ENCODE measurements at places on chromosomes 11 and 22.

GRCh38 chr22:41868556-41868955, 35.7 kb downstream of the SREBF2 start:
- DNase-seq = no peak

DNA sequence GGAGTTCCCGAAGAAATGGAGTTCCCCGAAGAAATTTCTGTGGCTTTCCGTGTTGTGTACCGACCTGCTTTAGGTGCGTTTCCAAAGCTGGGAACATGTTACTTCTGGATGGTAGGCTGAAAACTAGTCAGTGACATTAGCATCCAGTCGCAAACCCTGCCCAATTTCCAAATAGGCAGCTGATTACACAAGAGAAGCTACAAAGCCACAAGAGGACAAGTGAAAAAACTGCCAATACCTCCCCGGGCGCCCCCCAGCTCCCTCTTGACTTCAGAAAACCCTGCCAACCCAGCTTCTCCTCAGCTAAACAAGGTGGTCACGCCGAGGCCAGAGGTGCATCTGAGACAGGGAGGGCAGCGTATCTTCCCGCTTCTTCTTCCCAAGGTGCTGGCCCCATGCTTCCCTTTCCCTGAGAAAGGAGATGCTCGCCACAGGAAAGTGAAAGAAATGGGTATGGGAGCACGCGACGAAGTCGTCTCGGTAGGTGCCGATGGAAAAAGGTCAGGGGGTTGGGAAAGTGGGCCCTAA, 551 bp downstream of the AGBL2 start:
- DNase-seq = no peak

GRCh38 chr11:69509381-69509780, 27.9 kb downstream of the LINC01488 start:
- DNase-seq = no peak

GRCh38 chr22:39997939-39998726, 3.4 kb downstream of the FAM83F start:
- DNase-seq = no peak

DNA sequence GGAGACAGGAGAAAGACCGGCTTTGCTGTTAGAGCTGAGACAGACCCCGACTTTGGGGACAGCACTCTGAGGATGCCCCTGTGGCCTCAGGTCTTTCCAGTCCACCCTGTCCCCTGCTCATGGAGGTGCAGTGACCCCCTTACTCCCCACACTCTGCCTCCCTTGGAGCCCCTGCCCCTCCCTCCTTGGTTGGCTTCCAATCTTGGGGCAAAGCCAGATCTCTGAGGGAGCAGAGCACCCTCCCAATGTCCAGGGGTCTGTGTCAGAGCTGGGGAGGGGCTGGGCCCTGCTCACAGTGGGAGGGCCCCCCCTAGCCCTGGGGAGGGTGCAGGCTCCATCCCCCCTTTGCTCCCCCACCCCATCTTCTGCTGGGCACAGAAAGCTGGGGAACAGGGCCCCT, 50.0 kb downstream of the IGLL1 start:
- no peak for DNase-seq

- DNase-seq = no peak
Measured at GRCh38 chr22:49357661-49358440, 469.8 kb downstream of the BRD1 start.

GRCh38 chr11:27213232-27213660, 149.8 kb downstream of the CCDC34 start:
- DNase-seq = no peak

DNA sequence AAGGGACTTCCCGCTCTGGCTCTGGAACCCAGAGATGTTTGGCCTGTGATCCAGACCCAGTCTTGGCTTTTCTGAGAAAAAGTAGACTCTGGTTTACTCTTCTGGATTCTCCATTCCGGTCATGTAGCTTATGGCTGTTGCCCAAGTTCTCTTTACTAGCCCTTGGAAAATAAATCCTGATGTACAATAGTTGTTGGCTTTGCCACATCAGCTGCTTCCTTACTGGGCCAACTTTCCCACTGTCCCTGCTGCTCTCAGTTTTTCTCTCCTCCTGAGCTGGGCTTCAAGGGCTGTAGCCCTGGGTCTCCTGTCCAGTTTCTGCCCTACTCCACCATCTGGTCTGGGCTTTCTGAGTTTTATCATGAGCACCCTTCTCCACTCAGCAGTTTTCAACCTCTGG, 12.5 kb downstream of the PATZ1 start:
- DNase-seq = no peak

DNA sequence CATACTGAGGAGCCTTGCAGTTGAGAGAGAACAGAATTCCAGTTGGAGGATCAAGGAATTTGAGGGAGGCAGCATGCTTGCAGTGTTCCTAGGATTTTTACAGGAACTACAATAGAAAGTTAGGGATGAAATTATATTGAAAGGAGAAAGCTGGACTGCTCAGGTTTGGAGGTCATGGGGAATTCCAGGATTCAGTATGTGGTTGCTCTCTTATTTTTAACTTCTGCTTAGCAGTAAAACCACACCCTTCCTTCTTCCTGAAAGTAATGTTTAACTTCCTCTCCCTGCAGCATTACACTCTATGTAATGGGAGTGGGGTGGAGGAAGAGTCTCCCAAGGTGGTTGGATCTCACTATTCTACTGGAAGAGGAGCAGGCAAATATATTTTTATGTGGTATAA, 31.3 kb downstream of the CTNND1 start:
- DNase-seq = peak; percentile 30

- peak; percentile 12 for DNase-seq
Measured at GRCh38 chr11:107741044-107741823, 29.4 kb upstream of the SLN start.

GRCh38 chr22:44023404-44024287, 456 bp upstream of the PARVB start:
- DNase-seq = peak; percentile 42

DNA sequence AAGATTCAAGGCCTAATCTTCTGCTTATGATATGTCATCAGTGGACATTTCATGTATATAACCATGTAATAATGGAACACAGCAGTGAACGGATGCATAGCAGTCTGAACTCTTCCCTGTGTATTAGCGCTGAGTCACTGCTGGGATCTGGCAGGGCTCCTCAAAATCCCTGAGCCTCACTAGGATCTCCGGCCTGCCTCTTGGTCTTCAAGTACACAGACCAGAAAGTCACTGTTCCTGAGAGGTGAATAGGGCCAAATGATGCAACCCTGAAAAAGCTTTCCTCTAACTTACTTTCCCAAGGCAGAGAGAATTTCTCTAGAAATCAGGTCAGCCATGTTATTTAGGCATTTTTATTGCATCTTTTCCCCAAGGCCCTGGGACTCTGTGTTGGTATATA, 35.0 kb downstream of the POU2AF1 start:
- no peak for DNase-seq

- no peak for DNase-seq
Measured at GRCh38 chr22:44088976-44089570, 65.0 kb downstream of the PARVB start.

DNA sequence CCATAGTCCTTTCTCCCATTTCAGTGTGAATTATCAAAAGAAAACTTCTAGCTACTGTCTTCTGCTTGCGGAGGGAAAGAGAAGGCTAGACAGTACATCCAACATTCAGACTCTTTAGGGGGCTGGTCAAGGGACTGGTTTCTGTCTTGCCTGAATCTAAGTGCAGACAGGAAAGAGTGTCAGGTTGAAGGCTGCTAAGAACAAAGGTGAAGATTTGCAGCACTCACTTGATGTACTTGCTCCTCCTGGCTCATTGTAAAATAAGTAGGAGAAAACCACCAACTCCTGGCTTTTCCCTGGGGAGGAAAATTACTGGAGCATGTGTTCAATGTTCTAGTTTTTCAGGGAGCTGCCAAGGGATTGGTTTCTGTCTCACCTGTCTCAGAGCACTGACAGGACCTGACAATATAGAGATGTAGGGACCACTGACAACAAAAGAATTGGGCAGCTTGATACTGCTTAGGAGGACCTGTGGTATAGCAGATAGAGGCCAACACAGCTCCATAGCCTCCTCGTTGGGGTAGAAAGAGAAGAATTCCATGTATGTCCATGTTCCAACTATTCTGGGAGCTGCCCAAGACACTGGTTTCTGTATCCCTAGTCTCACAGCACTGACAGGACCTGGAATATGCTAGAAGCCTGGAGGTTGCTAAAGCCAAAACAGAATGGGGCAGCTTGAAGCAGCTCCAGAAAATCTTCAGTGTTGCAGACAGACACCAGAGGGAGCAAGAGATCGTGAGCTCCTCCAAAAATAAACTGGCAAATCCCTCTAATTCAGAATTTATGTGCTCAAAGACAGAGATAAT, 39.7 kb upstream of the MMP12 start:
- no peak for DNase-seq

DNA sequence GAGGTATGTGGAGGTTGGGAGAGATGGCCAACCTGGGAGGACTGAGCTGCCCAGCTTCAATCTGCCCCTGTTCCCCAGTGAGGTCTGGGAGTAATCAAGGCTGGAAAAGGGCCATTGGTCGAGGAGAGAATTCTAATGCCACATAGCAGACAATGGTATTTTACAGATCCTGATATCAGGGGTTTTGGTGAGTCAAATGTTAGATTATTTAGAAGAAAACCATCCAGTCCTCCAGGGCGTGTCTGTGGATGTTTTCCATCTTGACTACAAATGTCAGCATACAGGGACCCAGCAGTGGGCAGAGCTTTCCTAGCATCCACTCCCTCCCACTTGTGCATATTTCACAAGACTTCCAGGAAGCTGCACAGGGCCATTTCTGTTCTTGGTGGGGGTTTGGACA, 107.9 kb downstream of the SCN3B start:
- DNase-seq = no peak

- DNase-seq = no peak
Measured at GRCh38 chr11:116689413-116690127, 83.2 kb downstream of the BUD13 start.

DNA sequence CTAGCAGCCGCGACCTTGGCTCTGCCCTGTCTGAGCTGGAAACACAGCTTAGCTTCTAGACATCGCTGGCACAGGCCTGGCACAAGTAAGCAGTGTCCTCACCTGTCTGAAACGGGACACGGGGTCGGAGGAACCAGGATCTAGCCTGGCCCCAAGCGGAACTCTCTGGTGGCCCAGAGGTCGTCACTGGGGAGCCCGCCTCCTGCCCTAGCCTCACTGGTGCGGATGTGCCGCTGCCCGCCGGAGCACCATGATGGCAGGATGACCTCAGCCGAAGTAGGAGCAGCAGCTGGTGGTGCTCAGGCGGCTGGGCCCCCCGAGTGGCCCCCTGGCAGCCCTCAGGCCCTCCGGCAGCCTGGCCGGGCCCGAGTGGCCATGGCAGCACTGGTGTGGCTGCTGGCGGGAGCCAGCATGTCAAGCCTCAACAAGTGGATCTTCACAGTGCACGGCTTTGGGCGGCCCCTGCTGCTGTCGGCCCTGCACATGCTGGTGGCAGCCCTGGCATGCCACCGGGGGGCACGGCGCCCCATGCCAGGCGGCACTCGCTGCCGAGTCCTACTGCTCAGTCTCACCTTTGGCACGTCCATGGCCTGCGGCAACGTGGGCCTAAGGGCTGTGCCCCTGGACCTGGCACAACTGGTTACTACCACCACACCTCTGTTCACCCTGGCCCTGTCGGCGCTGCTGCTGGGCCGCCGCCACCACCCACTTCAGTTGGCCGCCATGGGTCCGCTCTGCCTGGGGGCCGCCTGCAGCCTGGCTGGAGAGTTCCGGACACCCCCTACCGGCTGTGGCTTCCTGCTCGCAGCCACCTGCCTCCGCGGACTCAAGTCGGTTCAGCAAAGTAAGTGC, 871 bp downstream of the SLC35E4 start:
- no peak for DNase-seq

DNA sequence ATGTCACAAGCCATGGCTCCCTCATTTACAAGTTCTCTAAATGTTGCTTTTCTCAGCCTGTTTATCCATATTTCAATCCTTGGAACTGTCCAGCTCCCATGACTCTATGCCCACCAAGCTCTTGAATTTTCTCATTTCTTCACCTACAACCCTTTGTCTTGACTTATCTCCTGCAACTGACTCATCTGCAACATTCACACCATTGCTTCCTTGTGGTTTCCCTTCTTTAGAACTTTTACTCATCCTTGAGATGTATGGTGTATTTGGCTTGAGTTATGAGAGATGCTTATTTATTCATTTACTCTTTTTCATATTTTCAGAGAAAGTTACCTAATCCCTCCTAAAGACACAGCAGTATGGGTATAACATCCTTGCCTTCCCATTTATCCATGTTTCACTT, 18.8 kb downstream of the TRIM34 start:
- no peak for DNase-seq

DNA sequence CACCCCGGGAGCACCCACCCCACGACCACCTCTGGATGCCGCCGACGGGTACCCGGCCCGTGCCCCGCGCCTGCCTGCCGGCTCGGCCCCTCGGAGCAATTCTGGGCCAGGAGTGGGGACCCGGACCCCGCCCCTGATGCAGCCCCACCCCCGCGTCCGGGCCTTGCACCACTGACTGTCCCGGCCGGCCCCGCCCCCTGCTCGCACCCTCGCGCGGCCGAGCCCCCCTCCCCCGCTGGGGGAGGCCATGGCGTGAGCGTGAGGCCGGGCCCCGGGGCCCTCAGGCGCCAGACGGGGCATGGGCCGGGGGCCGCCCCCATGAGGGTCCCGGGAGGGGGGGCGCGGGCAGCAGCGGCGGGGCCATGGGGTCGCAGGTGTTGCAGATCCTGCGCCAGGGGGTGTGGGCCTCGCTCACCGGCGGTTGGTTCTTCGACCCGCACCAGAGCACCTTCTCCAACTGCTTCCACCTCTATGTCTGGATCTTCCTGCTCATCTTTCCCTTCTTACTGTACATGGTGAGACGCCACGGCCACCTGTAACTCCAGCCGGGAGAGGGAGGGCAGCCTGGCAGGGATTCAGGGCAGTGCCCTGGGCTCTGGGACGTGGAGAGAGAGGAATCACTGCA, 486 bp downstream of the PCNX3 start:
- no peak for DNase-seq

DNA sequence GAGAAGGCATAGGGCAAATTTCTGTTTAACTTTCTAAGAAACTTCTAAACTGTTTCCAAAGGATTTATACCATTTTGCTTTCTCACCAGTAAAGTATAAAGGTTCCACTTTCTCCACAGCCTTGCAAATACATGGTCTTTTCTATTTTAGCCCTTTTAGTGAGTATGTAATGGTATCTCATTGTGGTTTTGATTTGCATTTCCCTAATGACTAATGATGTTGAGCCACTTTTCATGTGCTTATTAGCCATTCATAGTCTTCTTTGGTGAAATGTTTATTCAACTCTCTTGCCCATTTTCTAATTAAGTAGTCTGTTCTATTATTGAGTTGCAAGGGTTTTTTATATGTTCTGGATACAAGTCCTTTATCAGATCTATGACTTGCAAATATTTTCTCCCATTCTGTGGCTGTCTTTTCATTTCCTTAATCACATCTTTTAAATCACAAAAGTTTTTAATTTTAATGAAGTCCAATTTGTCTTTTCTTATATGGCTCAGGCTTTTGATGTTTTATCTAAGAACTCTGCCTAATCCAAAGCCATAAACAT, 83.8 kb upstream of the KCNQ1OT1 start:
- DNase-seq = no peak

DNA sequence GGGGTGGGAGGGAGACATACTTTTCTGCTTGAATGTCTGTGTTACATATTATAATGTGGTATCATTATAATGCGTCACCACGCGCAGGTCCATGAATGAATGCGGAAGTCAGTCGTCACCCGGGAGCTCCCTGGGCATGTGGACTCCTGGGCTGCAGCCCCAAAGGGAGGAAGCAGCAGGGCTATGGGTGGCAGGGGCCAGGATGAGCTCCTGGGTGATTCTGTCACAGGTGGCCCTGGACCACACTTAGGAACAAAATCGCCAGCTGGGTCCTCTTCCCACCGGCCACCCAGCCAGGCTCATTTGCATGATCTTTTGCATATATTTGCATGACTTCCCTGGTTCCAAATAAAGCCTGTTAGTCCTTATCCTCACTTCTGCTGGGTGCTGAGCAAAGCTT, 51.2 kb downstream of the KCNJ4 start:
- DNase-seq = no peak
